ENCODE measurements at places on chromosomes 4 and X.

DNA sequence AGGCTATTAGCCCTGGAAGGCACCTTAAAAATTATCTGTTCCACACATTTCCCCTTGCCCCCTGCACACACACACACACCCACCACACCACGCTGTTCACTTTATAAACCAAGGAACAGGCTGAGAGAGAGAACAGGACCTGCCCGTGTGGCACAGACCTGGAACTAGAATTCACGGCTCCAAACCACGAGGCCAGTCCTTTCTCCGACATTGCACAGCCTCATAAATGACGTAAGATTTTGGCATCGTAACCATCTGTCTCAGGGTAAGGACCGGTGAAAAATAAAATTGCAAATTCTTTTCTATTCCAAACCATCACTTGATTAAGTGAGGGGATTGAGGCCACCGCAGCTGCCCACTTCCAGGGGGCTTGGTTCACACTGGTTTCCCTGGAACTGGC lies 330.3 kb downstream of the BCOR start:
- H3K36me3 ChIP-seq, result no peaks in the 10 kb centered on the region
- peaks cover 26% of the 10 kb centered on the region for H3K4me1 ChIP-seq
- no peak overlapping the region for H3K4me3 ChIP-seq
- H3K27ac ChIP-seq, result no peak overlapping the region

GRCh38 chrX:154321152-154321551 lies 25.6 kb downstream of the TKTL1 start:
- DNase-seq, result no peak
- no peaks in the 10 kb centered on the region for H3K36me3 ChIP-seq
- H3K4me3 ChIP-seq, result no peak overlapping the region

GRCh38 chrX:29435396-29435795 lies 780.0 kb upstream of the MAGEB2 start:
- H3K36me3 ChIP-seq, result no peaks in the 10 kb centered on the region
- H3K27ac ChIP-seq, result no peak overlapping the region
- H3K4me3 ChIP-seq, result no peak overlapping the region
- no peaks in the 10 kb centered on the region for H3K27me3 ChIP-seq

GRCh38 chr4:174018236-174018635 lies 265.2 kb downstream of the FBXO8 start:
- DNase-seq, result no peak
- no peak overlapping the region for H3K27ac ChIP-seq
- H3K27me3 ChIP-seq, result no peaks in the 10 kb centered on the region
- no peaks in the 10 kb centered on the region for H3K36me3 ChIP-seq

GRCh38 chr4:109462297-109462696 lies 28.7 kb downstream of the SEC24B start:
- H3K27ac ChIP-seq, result no peak overlapping the region
- H3K4me3 ChIP-seq, result no peak overlapping the region
- H3K27me3 ChIP-seq, result no peaks in the 10 kb centered on the region
- peaks cover 4% of the 10 kb centered on the region for H3K4me1 ChIP-seq
- H3K36me3 ChIP-seq, result peaks cover 30% of the 10 kb centered on the region
- DNase-seq, result no peak

- H3K4me1 ChIP-seq, result no peaks in the 10 kb centered on the region
- H3K4me3 ChIP-seq, result no peak overlapping the region
- no peak overlapping the region for H3K27ac ChIP-seq
These were observed 159.2 kb upstream of the FAM241A start for GRCh38 chr4:111986095-111986494.

GRCh38 chr4:17515445-17516407 lies 761 bp downstream of the CLRN2 start:
- H3K4me1 ChIP-seq, result peaks cover 11% of the 10 kb centered on the region
- no peaks in the 10 kb centered on the region for H3K36me3 ChIP-seq
- no peak for DNase-seq
- H3K4me3 ChIP-seq, result no peak overlapping the region
- peaks cover 13% of the 10 kb centered on the region for H3K27me3 ChIP-seq

- no peak overlapping the region for H3K4me3 ChIP-seq
- H3K4me1 ChIP-seq, result no peaks in the 10 kb centered on the region
- no peaks in the 10 kb centered on the region for H3K27me3 ChIP-seq
- H3K27ac ChIP-seq, result no peak overlapping the region
These were observed 44.2 kb downstream of the SLC4A4 start for GRCh38 chr4:71382900-71383560.

DNA sequence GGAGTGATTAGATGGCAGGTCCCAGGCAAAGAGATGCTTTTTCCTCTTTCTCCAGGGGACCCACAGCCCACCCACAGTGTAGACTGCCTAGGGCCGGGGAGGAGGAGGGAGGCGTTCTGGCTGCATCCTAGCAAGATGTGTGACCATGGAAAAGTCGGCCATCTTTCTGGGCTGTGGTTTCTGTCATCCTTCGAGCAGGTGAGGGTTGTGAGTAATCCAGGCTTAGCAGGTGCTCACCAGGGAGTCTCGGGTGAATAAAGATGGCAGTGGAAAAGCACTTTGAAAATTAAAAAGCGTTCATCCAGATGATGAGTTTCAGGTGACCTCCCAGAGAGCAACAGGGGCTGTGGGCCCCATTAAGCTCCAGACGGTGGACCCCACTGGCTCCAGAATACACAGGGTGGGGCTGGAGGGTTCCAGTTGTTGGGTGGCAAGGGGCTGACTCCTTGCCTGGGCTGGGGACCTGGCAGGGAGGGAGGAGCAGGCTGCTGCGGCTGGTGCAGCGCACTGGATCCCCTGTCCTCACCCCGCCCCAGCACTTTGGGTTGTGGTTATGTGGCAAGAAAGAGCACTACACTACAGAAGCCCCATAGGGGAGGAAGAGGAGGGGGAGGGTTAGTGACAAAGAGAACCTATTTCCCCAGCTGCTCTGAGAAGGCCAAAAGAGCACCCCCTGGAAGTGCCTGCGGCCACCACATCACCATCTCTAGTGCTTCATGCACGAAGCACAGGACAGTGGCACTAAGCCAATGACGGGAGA lies 23.7 kb downstream of the ELF4 start:
- H3K27me3 ChIP-seq, result no peaks in the 10 kb centered on the region
- DNase-seq, result peak; percentile 76
- peak overlapping the region; percentile 76 for H3K27ac ChIP-seq
- peak overlapping the region; percentile 90 for H3K4me3 ChIP-seq
- H3K36me3 ChIP-seq, result no peaks in the 10 kb centered on the region

GRCh38 chrX:9907645-9908387 lies 59.3 kb upstream of the CLDN34 start:
- H3K36me3 ChIP-seq, result no peaks in the 10 kb centered on the region
- DNase-seq, result no peak
- no peak overlapping the region for H3K4me3 ChIP-seq
- no peaks in the 10 kb centered on the region for H3K4me1 ChIP-seq
- H3K27me3 ChIP-seq, result no peaks in the 10 kb centered on the region

DNA sequence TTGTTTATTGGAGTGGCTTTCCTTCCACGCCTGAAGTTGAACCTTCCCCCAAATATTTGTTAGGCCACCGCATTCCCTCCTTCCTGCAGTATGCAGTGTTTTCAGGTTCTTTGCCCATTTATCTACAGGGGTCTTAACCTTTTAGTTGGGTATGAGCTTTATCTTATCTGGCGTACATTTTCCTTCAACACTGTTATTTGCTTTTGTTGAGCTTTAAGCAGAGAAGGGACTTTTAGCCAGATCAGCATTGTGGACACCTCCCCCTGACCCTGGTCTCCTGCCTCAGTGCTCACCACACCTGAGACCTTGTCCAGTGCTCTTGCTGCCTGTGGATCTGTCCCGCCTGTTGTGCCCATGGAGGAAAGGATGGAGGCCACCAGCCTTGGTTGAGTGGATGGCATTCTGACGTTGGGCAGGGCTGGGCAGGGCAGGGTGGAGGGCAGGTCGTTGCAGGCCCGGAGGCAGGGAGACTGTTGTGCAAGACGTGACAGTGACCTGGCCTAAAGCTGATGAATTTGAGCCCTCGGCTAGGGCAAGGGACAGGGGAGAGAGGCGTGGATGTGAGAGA lies 998 bp upstream of the DUSP9 start:
- no peak overlapping the region for H3K4me3 ChIP-seq
- H3K27me3 ChIP-seq, result peaks cover 2% of the 10 kb centered on the region
- DNase-seq, result no peak
- H3K27ac ChIP-seq, result no peak overlapping the region
- peaks cover 6% of the 10 kb centered on the region for H3K4me1 ChIP-seq

DNA sequence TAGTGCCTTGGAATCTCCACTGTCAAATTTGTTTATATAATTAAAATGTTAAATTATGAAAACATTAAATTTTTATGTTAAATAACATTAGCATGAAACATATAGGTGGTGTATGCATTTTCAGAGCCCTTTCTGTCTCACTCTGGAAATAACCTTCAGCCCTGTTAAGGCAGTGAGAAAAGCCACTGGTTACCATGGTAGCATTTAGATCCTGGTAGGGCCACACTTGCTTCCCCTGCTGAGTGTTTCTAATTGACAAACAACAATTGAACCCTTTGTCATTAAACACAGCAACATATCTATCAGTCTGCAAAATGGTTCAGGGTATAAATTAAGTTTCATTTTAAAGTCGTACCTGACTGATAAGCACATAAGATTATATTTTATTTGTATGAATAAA lies 63.5 kb downstream of the PDK3 start:
- no peak overlapping the region for H3K27ac ChIP-seq
- no peak for DNase-seq
- no peaks in the 10 kb centered on the region for H3K4me1 ChIP-seq
- H3K4me3 ChIP-seq, result no peak overlapping the region
- H3K27me3 ChIP-seq, result no peaks in the 10 kb centered on the region

DNA sequence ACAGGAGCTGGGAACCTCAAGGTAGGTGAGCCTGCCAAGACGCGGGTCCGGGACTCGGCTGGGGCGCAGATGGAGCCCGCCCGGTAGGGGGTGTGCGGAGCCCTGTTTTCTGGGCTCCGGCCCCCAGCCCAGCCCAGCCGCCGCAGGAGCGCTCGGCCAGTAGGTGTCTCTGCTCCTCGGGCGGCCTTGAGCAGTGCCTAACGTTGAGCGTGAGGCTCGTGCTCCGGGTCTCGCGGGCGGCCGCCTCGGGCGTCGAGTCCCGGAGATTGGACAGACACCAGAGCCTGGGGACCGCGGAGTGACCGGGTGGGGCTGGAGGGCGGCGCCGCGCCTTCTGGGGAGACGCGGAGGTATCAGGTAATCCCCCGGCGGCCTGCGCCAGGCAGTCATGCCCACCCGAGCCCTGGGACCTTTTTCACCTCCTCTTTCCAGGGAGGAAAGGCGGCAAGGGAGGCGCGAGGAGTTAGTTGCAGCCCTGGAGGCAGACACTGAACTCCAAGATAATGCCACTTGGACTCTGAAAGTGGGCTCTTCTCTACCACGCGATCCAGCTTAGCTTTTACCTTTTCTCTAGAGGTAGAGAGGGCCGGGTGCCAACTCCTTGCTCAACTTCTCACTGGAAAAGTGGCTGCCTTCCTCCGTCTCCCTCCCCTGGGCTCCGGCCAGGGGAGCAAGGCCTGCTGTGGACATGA lies 14.5 kb upstream of the FGG start:
- H3K4me1 ChIP-seq, result peaks cover 7% of the 10 kb centered on the region
- H3K36me3 ChIP-seq, result no peaks in the 10 kb centered on the region
- H3K27ac ChIP-seq, result no peak overlapping the region
- H3K4me3 ChIP-seq, result no peak overlapping the region
- peak; percentile 2 for DNase-seq

DNA sequence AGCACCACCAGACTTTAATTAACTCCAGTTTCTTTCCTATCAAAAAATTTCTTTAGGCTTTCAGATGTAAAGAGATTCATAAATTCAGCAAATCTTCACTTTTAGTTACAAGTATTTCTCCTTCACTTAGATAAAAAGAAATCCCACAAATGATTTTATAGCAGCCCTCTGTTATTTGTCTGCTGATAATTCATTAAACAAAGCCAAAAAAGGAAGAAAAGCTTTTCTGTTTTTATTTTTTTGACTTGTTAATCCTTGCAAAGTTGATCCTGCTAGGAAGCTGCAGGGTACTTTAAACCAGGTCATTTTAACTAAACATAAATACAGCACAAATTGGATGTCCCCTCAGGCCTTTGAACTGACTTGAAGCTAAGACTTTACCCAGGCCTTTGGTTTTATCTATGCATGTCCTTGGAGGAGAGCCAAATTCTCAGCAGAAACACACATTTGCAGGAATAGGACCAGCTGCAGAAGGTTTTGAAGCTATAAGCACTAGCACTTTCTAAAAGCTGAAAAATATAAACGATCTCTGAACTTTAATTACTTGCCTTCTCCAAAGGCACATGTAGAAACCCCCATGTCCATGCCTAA lies 57.5 kb downstream of the PCDH18 start:
- no peaks in the 10 kb centered on the region for H3K27me3 ChIP-seq
- no peaks in the 10 kb centered on the region for H3K4me1 ChIP-seq
- H3K4me3 ChIP-seq, result no peak overlapping the region
- H3K36me3 ChIP-seq, result no peaks in the 10 kb centered on the region

- no peaks in the 10 kb centered on the region for H3K36me3 ChIP-seq
- DNase-seq, result no peak
- no peak overlapping the region for H3K27ac ChIP-seq
- no peak overlapping the region for H3K4me3 ChIP-seq
These were observed 110.2 kb upstream of the PRDX4 start for GRCh38 chrX:23557070-23557469.

- H3K4me1 ChIP-seq, result no peaks in the 10 kb centered on the region
- H3K4me3 ChIP-seq, result no peak overlapping the region
- no peaks in the 10 kb centered on the region for H3K27me3 ChIP-seq
- no peaks in the 10 kb centered on the region for H3K36me3 ChIP-seq
- H3K27ac ChIP-seq, result no peak overlapping the region
These were observed 252.4 kb upstream of the CPEB2 start for GRCh38 chr4:14749910-14750309.

- peaks cover 95% of the 10 kb centered on the region for H3K4me1 ChIP-seq
- no peaks in the 10 kb centered on the region for H3K36me3 ChIP-seq
- H3K27me3 ChIP-seq, result no peaks in the 10 kb centered on the region
- peak; percentile 67 for DNase-seq
These were observed 6.8 kb upstream of the SASH3 start for GRCh38 chrX:129772796-129773431.

DNA sequence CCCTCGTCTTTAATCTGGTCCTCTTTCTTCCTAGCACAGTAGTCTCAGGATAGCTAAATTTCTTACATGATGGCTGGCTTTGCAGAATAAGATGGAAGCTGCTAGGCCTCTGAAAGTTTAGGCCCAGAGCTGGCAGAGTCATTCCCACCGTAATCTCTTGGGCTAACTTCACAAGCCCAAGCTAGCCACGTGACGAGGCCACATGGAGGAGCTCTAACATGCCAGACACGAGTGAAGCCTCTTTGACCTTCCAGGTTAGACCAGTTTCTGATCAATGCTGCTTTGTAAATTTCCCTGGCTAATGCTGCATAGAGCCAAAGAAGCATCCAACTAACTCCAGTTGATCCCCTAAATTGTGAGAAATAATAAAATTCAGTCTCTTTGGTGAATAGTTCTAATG lies 9.5 kb upstream of the CENPE start:
- peaks cover 15% of the 10 kb centered on the region for H3K27me3 ChIP-seq
- no peak for DNase-seq
- H3K4me1 ChIP-seq, result no peaks in the 10 kb centered on the region
- no peak overlapping the region for H3K27ac ChIP-seq
- H3K4me3 ChIP-seq, result no peak overlapping the region

- no peaks in the 10 kb centered on the region for H3K27me3 ChIP-seq
- no peak overlapping the region for H3K27ac ChIP-seq
- DNase-seq, result no peak
- no peaks in the 10 kb centered on the region for H3K4me1 ChIP-seq
- no peak overlapping the region for H3K4me3 ChIP-seq
These were observed 193.2 kb downstream of the RASL11B start for GRCh38 chr4:53055274-53055673.

Measured in CD4-positive, CD25-positive, alpha-beta regulatory T cell (primary cell).